Sciatic nerve (tissue), 2 donors: ENCODE measurements at places on chromosomes 1 and 21.

DNA sequence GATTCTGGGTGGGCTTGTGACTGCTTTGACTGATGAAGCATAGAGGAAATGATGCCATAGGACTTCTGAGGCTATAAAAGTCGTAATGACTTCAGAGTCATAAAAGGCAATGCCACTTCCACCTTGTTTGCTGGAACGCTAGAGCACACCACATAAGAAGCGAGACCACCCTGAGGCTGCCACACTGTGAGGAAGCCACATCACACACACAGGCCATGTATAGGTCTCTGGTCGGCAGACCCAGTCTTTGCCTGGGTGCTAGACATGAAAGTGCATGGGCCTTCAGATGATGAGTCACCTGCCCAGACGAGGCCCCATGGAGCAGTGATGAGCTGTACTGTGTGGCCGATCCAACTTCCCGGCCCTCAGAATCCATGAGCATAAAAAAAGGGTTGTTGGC lies 14.2 kb upstream of the KANK4 start:
- DNase-seq = no peak

- DNase-seq = no peak
Measured at GRCh38 chr1:18217398-18218043, 109.9 kb downstream of the IGSF21 start.

GRCh38 chr1:205416322-205416721 lies 5.5 kb downstream of the LEMD1 start:
- DNase-seq = no peak

- peak; percentile 62 for DNase-seq
Measured at GRCh38 chr21:35102488-35103371, 53.6 kb upstream of the RUNX1 start.

GRCh38 chr1:235045921-235046601 lies 82.6 kb downstream of the TOMM20 start:
- DNase-seq = no peak

- peak; percentile 45 for DNase-seq
Measured at GRCh38 chr1:43309405-43310025, 8.7 kb downstream of the TIE1 start.

- no peak for DNase-seq
Measured at GRCh38 chr1:205933671-205934618, 9.3 kb downstream of the SLC26A9 start.
